WTC11 (cell line): ENCODE measurements at places on chromosomes 13 and 19. TPM values are rescaled to one million over a fixed set of nuclear protein-coding genes. Genes with fewer than 3 reads are reported as not detected.
A peak's percentile ranks its signal among the peaks of the same experiment; 100 is the strongest.

DNA sequence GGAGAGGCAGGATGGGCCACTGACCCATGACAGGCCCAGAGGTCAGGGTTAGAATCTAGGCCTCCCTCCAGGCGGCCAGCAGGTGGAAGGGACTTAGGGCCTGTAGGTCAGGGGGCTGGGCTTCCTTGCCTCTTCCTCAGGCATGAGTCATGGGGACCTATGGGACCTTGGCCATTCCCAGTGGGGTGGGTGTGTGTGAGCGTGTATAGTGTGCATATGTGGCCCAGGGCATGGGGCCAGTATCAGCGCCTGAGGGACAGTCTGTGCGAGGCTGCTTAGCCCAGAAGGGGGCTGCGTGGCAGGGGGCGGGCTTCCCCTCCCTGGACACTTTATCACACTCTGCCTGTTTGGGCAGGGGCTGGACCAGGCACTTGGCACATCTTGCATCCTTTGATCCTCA is 13.3 kb downstream of the KCTD15 start:
- DNase-seq, result no peak

GRCh38 chr19:55654868-55655647 is at the start of gene U2AF2:
U2AF2 (plus strand) TSS chr19:55655035; CDS start chr19:55655105, 70 bp downstream.
- DNase-seq, result peak; percentile 96

DNA sequence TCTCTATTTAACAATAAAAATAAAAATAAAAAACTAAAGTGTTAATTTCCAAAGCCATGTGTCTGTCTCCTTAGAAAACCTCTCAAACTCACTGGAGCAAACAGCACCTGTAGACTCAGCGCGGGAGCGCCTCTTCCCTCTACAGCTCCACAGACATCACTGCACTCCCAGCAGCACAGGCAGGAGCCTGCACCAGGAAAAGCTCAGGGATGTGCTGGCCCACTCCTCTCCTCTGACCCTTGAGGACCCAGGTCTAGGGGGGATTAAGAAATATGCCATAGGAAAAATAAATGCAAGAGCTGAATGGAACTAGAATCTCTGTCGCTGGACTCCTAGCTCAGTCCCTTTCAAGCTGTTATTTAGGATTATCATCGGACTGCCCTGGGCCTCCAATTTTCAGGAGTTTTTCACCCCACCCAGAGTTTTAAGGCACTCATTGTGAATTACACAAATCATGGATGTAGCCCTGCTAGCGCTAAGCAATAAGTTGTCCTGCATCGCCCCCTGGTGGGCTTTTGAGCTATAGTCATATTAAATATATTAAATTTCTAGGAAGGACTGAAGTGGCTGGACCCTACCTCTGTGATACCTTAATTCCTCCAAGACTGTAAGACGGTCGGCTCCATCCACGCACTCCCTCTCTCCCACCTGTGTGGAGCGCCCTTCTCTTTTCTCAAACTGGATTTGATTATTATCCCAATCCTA is 333.9 kb downstream of the UQCRFS1 start:
- peak; percentile 76 for DNase-seq

Gene SIGLEC7
- not detected in 3 replicates for total RNA-seq

DNA sequence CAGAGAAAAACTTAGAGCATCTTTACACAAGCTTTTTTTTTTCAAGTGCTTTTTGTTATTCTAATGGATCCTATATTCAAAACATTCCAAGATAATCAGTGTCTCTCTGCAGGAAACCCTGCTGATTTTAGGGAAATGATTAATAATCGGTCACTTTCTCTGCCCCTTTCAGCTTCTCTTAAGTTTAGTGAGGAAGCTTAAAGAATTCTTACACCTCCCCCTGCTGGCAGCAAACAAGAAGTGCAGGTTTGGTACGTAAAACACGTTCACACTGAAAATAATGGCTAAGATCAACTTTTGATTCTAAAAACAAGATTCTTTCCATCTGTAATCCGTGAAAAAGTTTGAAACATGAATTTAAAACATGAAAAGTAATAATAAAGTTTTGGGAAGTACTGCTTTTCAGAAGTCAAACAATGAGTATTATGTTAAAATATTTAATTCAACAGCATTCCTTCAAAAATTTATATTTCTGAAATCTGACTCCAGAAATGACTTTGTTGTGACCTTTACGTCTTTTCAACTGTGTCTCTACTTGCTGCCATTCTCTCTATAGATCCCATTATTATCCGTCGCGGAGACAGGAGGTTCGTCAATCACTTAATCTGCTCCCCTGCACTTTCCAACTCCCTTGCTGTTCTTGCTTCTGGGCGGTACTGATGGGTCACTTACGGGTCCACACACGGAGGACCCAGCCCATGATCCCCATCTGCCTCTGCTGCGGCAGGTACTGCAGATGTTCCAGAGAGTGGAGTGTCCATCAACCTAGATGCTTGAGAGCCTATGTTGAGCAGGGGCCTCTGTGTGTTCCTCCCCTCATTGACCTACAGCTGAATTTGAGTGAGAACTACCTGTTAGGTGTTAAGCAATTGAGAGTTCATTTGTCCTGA is 203.1 kb upstream of the EDNRB start:
- DNase-seq, result peak; percentile 27

Gene TMEM86B
- 3.5 to 4.2 TPM (median 4.1 TPM) in 3 replicates for total RNA-seq

Gene SLC17A7
- total RNA-seq, result 1.6 to 2.8 TPM (median 2.1 TPM) in 3 replicates

DNA sequence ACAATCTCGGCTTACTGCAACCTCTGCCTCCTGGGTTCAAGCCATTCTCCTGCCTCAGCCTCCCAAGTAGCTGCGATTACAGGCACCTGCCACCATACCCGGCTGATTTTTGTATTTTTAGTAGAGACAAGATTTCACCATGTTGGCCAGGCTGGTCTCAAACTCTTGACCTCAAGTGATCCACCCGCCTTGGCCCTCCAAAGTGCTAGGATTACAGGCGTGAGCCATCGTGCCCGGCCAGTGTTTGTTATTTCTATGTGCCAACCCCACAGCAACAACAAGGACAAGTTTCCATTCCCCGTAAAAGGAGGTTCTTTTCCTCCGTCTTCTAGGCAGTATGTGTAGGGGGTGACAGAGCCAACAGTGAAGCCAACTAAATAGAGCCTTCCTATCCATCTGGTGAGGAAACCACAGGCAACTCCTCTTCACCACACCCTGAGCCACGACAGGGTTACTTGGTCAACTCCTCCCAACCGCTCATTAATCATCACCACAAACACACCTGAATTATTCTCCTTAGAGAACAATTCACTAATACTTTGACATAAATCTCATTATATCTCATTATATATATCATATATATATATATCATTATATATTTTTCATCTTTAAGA is 25.5 kb downstream of the FOXO1 start:
- DNase-seq, result no peak

DNA sequence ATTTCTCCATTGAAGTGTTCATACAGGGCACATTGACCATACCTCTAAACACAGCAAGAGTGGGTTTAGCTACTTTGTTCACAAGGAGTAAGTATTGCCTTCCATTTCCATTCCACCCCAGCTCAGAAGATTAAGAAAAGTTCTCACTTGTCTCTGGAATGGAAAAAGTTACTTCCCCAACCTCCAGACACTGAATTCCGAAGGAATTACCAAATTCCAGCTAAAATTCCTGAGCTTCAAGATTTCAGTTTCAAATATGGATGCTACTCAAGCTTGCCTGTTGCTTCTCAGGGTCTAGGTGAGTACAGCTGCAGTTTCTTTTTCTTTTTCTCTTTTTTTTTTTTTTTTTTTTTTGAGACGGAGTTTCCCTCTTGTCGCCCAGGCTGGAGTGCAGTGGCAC is 33.6 kb downstream of the TEX26 start:
- no peak for DNase-seq

DNA sequence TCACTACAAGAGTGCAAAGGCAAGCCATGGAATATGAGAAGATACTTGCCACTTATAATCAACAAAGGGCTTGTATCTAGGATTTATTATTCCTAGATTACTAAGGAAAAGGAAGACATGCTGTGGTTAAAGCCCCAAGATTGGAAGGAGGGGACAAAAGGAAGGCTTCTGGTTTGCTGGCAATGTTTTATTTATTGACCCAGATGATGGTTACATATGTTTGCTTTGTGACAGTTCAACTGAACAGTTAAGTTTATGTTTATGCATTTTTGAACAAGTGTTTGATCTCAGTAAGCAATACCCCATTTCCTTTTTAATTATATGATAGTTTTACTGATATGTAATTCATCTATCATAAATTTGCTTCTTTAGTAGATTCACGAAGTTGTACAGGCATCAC is 40.3 kb downstream of the CDADC1 start:
- DNase-seq, result no peak

DNA sequence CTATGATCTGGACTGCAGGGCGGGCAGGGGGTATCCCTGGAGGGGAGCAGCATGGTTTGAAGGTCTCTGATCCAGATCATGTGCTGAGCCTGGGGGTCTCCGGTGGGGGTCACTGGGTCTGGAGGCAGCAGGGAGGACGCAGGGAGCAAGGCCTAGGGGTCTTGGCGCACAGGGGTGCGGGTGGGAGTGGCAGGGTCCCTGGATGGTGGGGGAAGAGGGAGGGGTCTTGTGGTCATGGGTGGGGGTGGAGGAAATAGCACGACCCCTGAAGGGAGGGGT is 1.9 kb downstream of the BTBD2 start:
- no peak for DNase-seq

Gene CBARP
- total RNA-seq, result 21.9 to 23.6 TPM (median 23.4 TPM) in 3 replicates

DNA sequence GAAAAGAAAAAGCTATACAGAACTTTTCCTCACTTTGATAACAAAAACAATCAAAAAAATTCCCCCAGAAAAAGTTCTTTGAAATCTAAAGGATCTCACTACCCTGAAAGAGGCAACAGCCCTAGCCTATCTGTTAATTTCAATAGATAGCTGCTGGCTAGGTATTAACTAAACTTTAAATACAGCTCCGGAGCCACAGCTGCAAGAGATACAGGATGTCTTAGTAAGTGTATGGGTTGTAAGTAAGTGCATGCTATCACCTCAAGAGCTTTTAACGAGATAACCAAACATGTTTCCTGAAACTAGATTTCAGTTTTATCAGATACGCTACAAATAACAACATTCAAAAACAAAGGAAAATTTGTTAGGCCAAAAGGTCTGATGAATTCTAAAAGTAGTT is 148.4 kb downstream of the KLF12 start:
- DNase-seq, result no peak

Gene LILRA1
- not detected in 3 replicates for total RNA-seq

DNA sequence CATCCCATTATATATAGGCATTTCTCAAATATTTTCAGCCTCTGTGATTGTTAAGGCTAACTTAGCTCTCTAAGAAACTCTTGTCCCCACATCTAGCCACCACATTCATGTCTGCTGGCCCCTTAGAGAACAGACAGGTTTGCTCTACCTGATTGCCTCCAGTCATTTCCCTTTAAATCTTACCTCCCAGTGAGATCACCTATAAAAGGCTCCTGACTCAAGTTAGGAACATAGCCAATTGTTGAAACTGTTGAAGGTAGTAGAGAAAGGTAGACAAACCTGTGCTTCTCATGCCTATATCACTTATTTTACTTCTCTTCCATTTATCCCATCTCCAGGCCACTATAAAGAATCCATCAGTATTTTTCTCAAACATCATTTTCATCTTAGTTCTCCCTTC is 771.4 kb downstream of the DIAPH3 start:
- DNase-seq, result no peak

DNA sequence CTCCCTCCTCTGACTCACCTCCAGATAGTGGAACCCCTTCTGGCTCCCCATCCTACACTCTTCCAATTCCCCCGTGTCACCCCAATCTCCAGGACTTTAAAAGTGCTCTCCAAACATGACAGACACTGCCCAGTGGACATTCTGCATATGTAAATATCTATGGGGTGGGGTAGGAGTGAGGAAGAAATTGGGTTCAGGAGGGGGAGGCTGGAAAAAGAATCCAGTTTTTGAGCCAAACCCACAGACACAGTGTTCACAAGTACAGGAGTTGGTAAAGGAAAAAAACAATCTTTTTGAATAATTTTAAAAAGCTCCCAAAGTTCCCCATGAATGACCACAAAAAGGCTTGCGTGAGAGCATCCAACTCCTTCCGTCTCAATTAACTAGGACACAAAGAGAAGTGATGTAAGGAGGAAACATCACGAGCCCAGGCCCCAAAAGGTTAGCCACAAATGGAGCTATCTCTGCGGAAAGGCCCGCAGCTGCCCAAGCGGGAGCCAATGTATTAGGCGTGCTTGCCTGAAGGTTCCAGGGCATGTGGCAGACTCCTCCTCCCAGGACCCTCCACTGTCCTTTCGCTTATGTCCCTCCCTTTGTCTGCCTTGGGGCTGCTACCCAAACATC is 18.0 kb downstream of the ZC3H4 start:
- no peak for DNase-seq

Gene HS6ST3
- total RNA-seq, result 1.2 to 1.4 TPM (median 1.3 TPM) in 3 replicates

GRCh38 chr13:33958964-33959363 is 141.0 kb downstream of the RFC3 start:
- no peak for DNase-seq

Gene RAB3A
- total RNA-seq, result 12.2 to 14.7 TPM (median 14.6 TPM) in 3 replicates

Gene PRR19
- 3.6 to 5.0 TPM (median 3.7 TPM) in 3 replicates for total RNA-seq

- peak; percentile 45 for DNase-seq
Measured at GRCh38 chr19:33904681-33905080, 108.0 kb downstream of the KCTD15 start.

Gene PRR12
- total RNA-seq, result 78.6 to 86.1 TPM (median 83.3 TPM) in 3 replicates

Gene TTYH1
- total RNA-seq, result 35.9 to 38.2 TPM (median 37.1 TPM) in 3 replicates

- no peak for DNase-seq
Measured at GRCh38 chr19:1270213-1270853, 1.2 kb downstream of the CIRBP start.

GRCh38 chr13:36848199-36848982 is 29.4 kb downstream of the RFXAP start:
- DNase-seq, result peak; percentile 29

Gene CEACAM21
- 0.35 to 0.55 TPM in 2 of 3 replicates, not detected in the other for total RNA-seq

DNA sequence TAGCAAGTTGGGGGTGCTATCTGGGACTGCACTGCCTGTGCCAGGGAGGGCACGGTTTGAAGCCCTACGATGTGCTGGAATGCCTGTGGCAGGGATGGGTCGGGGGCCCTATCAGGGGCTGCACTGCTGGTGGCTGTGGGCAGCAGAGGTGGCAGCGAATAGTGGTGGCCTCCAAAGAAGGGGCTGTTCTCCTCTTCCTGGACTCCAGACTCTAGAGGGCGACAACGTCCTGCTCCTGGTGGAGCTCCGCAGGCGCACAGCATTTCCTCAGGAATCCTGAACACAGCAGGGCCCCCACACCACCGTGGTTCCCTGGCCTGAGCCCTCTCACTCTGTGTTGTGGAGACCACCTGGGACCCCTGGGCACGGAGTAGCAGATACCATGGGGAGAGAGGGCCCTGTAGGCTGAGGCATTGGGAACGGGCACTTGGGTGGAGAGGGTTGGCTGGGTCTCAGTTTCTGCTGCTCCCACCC is 145.6 kb downstream of the TNFRSF19 start:
- peak; percentile 73 for DNase-seq

GRCh38 chr13:73521290-73521624 is 462.5 kb downstream of the KLF5 start:
- no peak for DNase-seq

GRCh38 chr13:51928231-51928630 is 66.5 kb downstream of the CCDC70 start:
- no peak for DNase-seq

DNA sequence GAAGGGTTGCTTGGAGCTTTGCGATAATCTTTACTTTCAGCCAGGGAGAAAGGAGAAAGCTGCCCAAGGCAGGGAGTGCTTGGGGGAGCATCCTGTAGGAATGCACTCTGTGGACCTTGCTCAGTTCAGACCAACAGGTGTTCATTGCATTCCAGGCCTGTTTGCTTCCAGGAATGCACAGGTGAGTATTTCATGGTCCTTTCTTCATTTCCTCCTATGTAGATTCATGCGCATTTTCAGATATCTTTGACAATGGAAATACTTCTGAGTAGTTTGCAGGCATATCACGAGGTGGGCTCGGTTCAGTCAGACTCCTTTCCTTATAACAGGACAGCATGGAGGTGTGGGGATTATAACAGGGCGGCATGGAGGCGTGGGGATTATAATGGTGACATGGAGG is 254.8 kb downstream of the FGF9 start:
- peak; percentile 36 for DNase-seq
